ENCODE measurements at places on chromosomes 7 and 10.

DNA sequence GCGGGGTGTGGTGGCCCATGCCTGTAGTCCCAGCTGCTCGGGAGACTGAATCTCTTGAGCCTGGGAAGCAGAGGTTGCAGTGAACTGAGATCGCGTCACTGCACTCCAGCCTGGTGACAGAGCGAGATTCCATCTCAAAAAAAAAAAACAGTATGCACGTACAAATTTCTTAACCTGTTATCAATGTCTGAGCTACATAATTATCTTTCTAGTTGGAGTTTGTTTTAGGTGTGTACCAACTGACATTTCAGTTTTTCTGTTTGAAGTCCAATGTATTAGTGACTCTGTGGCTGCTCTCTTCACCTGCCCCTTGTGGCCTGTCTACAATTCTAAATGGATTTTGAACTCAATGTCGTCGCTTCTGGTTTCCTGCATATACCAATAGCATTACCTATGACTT lies 40.3 kb downstream of the CD36 start:
- no peak for DNase-seq

DNA sequence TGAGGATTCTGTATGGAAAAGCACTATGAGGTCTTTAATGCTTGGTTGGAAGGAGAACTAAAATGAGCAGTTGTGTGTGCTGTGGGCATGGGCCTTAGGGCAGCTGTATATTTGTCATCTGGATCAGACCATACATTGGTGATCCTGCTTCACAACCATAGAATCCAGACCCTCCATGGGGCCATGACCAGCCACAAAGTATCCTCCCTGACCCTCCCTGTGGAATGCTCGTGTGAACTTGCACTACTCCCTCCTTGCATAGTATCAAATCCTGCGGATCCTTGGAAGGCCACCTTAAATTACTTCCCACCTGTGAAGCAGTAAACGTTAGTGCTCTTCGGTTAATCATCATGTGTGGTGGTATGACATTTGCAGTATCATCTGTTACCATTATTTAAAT lies 67.1 kb downstream of the BMPR1A start:
- no peak for DNase-seq

DNA sequence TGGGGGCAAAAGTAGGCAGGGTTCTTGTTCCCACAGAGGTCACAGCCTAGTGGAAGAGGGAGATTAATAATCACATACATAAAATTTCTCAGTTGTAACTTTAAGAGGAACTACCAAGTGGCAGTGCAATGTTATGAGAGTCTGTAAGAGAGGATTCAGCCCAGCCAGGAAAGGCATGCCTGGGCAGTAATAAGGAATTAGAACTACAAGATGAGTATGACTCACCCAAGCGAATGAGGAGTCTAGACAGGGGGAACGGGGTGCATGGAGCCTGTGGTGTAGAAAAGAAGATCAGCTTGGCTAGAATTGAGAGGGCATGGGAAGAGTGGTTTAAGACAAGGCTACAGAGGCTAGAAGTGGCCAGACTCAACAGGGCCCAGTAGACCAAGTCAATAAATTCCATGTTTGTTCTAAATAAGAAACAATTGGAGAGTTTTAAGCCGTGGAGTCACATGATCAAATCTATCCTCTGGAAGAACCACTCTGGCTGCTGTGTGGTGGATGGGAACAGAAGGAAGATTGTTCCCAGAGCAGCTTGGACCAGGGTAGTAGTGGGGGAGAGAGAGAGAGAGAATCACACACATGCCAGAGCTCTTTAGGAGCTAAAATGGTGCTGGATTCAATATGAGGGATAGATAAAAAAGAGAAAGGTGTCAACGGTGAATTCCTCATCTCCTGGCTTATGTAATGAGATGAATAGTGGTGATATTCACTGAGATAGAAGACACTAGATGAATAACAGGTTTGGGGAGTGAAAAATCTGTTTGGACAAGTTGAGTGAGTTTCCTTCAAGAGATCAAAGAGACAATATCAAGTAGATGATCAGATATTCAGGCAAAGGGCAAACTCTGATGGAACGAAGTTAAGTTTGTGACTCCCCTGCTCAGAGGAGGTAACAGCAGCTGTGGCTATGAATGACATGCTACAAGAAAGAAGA lies 265.1 kb downstream of the FGFR2 start:
- no peak for DNase-seq

DNA sequence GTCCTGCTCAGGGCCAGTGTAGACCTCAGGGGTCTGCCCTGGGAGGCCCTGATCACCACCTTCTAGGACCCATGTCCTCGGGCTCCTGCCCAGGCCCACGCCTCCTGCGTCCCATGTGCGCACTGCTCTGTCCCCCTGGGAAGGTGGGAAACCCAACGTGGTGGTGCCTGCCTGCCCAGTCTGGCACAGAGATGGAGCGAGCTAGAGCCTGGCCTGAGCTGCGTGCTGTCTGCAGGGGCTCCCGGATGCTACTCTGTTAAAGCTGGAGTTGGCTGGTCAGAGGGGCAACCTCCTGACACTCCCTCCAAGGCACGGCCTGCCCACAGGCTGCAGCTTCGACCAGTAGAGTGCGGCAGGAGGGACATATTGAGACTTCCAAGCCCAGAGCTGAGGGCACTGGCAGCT lies 171.7 kb downstream of the DNAJB6 start:
- no peak for DNase-seq

DNA sequence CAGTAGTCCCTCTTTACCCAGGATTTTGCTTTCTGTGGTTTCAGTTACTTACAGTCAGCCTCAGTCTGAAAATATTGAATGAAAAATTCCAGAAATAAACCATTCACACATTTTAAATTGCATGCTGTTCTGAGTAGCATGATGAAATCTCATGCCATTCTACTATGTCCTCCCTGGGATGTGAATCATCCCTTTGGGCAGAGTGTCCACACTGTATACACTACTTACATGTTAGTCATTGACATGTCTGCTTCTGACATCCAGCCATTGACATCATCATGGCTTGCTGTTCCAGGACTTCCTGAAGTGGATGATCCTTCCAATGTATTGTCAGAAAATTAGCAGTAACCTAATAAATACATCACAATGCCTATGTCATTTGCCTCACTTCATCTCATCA lies 34.6 kb upstream of the MALRD1 start:
- no peak for DNase-seq

DNA sequence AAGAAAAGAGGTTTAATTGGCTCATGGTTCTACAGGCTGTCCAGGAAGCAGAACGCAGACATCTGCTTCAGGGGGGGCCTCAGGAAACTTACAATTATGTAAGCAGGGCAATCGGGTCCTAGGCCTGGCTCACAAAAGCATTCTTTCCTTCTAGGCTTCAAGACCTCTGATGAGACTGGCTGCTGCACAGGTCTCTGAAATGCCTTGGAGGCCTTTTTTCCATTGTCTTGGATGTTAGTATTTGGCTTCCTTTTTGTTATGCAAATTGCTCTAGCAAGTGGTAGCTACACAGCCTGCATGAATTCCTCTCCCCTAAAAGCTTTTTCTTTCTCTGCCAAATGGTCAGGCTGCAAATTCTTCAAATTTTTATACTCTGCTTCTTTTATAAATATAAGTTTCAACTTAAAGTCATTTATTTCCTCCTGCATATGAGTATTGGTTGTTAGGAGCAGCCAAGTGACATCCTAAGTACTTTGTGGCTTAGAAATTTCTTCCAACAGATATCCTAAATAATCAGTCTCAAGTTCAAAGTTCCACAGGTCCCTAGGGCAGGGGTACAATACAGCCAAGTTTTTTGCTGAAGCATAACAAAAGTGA lies 83.1 kb upstream of the SEMA3A start:
- DNase-seq = no peak

- peak; percentile 95 for DNase-seq
These were observed 488 bp upstream of the CDK5 start for GRCh38 chr7:151057989-151058780.

- no peak for DNase-seq
These were observed 85.5 kb upstream of the PDE1C start for GRCh38 chr7:32155712-32156111.

- no peak for DNase-seq
These were observed 243.0 kb upstream of the MGMT start for GRCh38 chr10:129224065-129224464.

DNA sequence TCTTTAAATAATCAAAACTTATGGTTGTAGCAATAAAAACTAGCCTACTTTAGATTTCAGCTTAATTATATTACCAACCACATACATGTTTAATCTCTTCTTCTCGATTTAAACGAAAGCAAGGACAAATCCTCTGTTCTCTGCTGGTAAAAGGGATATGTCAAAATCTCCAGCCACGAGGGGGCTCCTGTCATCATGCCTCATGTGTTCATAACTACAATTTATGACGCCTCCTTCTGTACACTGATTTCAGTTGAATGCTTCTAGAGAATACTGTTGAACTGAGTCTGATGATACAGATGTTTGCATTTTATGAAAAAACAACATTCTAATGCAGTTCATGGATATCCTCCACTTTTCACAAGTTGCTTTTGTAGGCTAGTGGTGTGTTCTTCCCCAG lies 220.0 kb upstream of the DPP6 start:
- no peak for DNase-seq

GRCh38 chr10:11345224-11346054 lies 266.0 kb downstream of the USP6NL start:
- DNase-seq = no peak

DNA sequence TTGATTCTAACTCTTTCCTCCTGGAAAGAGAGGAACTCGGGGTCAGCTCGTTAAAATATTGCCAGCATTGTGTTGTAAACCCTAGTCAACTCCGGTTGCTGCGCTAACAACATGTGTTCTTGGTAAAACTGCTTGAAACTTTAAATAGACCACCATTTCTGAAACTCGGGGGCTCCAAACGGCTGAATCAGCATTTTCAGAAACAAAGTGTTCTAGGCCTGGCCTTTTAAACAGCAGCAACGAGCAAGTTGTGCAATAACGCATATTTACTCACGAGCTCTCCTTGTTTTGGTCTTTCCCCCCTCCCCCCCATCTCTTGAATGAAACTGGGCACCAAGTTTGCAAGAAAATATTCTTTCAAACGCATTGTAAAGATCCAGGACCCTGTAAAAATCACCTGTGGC lies 9.2 kb upstream of the GRB10 start:
- DNase-seq = no peak

- no peak for DNase-seq
These were observed 9.7 kb upstream of the EDRF1 start for GRCh38 chr10:125709553-125710474.

GRCh38 chr7:28980451-28981160 lies 22.5 kb upstream of the TRIL start:
- no peak for DNase-seq

- DNase-seq = no peak
These were observed 79.2 kb downstream of the RBM20 start for GRCh38 chr10:110723224-110723891.

- peak; percentile 63 for DNase-seq
These were observed 61.9 kb downstream of the MKI67 start for GRCh38 chr10:128064108-128064969.

DNA sequence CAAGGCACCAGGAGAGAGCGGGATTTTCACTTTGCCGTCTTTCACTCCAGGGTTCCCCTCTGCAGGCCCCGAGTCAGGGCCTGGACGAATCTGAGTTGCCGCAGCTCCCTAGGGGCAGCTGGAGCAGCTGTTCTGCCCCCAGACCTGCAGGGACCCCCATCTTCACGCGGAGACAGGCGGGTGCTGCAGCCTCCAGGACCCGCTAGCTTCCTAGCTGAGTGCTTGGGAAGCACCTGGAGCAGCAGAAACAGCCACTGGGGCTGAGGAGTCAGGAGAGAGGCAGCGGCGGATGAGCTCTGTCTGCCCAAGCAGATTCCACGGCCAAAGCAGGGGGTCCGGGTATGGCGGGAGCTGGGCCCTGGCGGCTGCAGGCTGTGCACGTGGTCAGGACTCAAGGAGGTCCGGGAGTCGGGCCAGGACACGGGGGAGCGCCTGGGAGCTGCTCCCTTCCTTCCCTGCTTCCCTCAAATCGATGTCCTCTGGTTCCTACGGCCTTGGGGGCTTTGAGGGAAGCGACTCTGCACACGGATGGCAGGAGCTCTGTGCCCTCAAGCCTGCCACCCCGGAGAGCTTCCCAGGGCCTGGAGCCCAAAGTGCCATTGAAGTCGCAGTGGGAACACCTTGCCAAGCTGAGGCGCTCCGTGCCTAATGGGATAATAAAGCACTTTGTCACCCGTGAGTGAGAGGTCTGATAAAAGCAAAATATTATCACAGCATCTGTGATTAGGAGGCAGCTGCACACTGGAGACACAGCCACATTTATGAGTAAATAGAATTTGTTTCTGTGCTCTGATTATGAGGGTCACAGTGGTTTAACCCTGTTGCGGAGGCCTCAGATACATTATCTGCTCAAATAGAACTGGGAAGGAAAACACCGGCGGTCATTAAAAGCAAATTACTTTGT lies 17.2 kb downstream of the MNX1 start:
- no peak for DNase-seq

DNA sequence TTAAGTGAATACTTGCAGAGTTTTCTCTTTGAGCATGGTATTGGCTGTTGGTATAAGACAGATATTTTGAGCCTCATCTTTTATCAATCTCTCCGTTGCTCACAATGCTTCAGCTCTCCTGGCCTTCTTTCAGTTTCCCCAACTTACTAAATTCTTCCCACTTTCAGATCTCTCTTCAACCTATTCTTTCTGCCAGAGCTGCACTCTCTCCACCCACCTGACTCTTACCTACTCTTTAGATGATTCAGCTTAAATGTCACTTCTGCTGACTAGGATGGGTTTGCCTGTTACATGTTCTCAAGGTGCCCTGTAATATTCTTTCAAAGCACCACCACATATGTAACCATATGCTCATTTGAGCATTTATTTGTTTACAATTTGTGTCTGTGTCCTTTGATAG lies 1.6 kb downstream of the EXOSC1 start:
- no peak for DNase-seq

GRCh38 chr7:131300572-131301466 lies 26.9 kb upstream of the MKLN1 start:
- DNase-seq = no peak

GRCh38 chr10:55048830-55049498 lies 247.9 kb upstream of the PCDH15 start:
- DNase-seq = no peak

DNA sequence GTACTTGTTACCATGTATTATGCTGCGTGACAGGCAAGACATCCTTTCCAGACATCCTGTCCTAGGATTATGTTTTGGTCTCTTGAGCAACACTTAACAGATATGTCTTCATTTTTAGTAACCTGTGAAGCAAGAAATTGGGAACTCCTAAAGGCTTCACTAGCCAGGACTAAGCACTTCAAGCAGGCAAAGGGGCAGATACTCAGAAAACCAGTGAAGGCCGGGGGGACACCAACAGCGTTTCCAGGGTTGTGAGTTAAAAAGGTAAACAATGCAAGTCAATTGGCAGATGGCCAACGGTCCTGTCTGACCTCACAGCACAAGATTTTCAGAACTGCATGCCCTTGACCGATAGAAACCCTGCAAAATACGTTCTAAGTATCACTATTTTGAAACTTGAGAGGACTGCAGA lies 77.6 kb upstream of the SFMBT2 start:
- DNase-seq = no peak
